ENCODE measurements at places on chromosomes 2 and 18.

DNA sequence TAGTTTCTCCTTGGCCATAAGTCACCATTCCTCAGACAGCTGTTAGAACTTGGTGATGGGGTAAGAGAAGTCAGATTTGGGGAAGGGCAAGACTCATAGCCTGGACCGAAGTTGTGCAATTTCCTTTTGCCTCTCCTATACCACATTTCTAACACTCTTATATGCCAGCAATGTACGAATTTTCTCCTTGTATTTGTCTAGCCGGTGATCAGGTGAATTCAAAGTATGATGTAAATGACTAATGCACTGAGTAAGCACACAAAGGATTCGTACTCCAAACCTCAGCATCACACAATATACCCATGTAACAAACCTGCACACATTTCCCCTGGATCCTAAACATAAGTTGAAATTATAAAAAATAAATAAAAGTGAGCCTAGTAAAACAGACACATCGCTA is 1143.5 kb upstream of the CELF4 start:
- DNase-seq: no peak

GRCh38 chr2:215031321-215031720 is 107.1 kb downstream of the ABCA12 start:
- no peak for DNase-seq

- DNase-seq: no peak
These were observed 65.5 kb downstream of the KCNE4 start for GRCh38 chr2:223117533-223117932.

DNA sequence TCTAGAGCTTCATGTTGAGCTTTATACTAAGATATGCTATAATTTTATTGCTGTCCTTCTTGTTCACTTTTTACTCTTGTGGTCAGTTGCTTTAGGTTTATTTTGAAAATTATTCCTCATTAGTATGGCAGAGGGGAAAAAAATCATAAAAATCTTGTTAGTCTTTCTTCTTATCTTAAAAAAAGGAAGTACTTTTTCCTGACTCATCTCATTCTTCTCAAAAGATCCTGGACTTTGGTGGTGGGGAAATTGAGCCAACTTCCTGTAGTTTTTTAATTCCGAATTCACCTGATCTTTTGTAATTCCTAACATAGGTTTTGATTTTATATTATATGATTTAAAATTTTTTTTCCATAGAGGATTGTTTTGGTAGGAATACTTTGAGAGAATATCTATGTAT is 3.8 kb downstream of the SLC4A1AP start:
- no peak for DNase-seq

DNA sequence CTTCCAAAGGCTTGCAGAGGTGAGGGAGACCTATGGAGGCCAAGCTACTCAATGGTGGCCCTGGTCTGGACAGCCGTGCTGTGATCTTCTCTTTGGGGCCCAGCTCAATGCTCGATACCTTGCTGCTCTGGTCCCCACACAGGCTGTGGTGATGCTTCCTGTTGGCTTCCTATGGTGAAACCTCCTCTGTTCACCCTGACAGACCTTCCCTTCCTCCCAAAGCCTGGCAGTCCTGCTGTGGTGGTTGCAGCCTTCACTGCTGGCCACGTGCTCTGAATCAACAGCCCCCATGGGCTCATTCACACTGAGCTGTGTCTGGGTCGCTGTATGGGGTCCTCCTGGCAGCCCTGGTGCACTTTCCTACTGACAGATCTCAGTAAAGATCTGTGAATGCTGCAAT is 31.0 kb upstream of the GALR1 start:
- DNase-seq: no peak

GRCh38 chr2:126771094-126771493 is 115.1 kb downstream of the GYPC start:
- no peak for DNase-seq

GRCh38 chr18:63970809-63971205 is 926 bp downstream of the SERPINB8 start:
- DNase-seq: peak; percentile 39

GRCh38 chr2:112772322-112772721 is 7.9 kb upstream of the CKAP2L start:
- no peak for DNase-seq

DNA sequence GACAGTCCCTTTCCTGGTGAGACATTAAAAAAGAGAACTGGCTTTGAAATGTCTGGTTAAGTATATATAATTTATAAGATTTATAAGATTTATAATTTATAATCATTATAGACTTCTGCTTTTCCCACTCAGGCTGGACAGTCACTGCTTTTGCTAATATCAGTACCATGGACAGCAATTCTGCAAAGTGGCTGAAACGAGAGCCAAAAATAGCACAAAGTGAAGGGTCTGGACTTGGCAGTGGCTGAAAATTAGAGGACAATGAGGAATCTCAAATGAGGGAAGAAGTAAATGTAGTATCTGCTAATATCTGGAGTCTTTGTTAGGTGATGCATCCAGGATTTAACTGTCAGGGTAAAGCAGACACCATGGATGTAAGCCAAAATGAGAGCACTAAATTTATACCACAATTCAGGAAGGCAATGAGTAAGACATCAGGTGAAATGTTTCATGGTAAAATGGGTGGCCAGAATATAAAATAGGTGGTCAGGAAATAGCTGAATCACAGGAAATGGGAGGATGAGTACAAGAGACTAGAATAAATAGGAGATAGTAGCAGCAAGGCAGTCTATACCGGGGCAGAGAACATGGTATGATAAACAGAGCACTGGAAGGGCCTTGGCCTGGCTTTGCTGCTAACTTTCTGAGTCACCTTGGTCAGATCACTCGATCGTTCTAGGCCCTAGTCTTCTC is 39.6 kb upstream of the BOD1L2 start:
- DNase-seq: peak; percentile 21

- DNase-seq: no peak
These were observed at the start of gene SCYGR4 for GRCh38 chr2:227617316-227618230. Gene SCYGR4, plus strand, starts transcription at chr2:227617498. Its CDS starts 0 bp downstream, at chr2:227617498.

GRCh38 chr2:158127380-158127804 is 25.7 kb downstream of the UPP2 start:
- no peak for DNase-seq

DNA sequence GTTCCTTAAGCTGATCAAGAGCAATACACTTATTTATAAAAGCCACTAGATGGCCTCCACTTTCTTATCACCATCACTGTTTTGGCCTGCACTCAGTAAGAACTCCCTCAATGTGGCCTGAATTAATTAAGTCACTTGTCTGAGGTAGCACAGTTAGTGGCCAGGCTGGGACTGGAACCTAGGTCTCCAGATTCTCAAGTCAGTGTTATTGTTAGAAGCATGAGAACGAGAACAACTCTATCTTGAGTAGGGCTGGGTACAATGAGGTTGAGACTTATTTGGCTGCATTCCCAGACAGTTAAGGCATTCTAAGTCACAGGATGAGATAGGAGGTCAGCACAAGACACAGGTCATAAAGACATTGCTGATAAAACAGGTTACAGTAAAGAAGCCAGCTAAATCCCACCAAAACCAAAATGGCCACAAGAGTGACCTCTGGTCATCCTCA is 115.8 kb downstream of the SS18 start:
- DNase-seq: no peak

DNA sequence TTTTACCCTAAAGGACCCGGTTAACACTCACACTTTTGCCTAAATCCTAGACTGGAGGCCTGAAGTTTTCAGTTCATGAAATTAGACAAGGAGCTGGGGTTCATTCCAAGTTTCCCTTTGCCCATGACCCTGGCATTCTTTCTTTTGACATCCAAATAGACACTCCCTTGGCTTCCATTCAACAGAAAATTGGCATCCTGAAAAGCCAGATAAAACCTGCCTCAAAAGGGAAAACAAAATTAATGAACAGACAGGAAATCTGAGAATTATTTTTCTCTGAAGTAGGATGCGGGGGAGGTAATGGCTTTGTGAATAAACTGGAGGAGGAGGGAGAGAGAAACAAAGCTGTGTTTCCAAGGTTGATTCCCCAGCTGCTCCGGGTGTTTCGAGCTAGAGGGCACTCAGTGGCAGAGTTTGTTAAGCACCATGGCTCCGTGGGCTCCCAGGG is 41.0 kb downstream of the SPP2 start:
- DNase-seq: no peak

DNA sequence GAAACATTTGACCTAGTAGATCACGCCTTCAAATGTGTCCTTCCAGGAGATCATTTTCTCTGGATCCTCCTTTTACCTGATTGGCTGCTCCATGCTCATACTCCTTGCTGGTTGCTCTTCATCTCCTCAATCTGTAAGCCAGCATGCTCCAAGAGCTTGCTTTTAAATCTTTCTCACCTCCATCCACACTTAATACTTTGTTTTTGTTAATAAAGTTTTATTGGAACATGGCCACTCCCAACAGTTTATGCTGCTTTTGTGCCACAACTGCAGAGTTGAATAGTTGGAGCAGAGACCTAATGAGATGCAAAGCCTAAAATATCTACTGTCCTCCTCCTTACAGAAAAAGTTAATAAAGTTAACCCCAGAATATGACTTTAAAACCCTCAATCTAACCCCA is 60.0 kb downstream of the KLHL14 start:
- DNase-seq: no peak

DNA sequence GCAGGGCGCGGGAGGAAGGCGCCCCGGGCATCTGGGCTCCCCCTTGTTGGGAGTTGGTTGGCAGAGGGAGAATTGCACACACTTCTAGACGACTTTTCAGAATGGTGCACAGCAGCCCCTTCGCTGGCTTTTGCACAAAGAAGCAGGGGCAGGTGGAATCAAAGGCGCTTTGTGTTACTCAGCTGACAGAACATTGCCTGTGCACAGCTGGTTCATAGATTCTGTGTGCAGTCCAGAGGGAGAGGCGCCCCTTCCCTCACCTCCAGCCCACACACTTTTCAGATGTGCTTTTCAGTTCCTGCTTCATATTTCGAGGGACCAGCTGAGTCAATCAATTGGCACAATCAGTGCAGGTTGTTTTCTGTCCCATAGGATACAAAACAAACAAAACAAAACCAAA is 348.4 kb upstream of the RAB12 start:
- no peak for DNase-seq

- no peak for DNase-seq
These were observed 39.8 kb downstream of the WDR33 start for GRCh38 chr2:127770973-127771735.

GRCh38 chr18:55236150-55236931 is 277.1 kb upstream of the CCDC68 start:
- no peak for DNase-seq

DNA sequence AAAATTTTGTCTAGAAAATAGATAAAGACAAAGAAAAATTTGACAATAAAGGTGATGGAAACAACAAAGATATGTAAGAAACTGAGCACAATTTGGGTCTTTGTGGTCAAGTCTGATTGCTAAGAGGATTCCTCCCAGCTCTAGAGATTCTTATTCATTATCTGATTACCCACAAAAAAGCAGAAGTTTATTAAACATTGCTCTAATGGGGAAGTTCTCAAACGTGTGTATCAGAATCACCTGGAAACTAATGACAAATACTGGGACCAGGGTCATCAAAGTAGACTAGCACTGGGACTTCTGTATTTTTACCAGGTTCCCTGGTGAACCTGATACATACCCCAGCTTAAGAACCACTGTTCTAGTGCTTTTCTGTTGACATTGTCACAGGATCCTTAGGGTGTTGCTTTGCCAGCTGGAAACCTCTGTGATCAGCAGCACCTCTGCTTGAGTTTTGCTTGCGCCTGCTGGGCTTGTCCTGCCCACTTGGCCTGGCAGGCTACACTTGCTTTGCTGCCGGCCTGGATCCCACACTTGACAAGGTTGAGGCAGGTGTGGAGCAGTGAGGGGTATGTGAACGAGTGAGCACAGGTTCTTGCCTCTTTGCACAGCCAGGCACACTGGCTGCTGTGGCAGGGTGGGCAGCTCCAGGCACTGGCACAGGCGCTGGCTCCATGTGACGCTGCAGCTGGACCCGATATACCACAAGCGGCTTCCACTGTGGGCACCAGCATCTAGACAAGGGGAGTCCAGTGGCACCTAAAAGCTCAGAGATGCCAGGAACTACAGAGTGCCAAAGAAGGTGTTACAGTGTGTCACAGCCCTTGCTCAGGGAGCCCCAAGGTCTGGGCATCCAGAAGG is 6.2 kb upstream of the GORASP2 start:
- no peak for DNase-seq

DNA sequence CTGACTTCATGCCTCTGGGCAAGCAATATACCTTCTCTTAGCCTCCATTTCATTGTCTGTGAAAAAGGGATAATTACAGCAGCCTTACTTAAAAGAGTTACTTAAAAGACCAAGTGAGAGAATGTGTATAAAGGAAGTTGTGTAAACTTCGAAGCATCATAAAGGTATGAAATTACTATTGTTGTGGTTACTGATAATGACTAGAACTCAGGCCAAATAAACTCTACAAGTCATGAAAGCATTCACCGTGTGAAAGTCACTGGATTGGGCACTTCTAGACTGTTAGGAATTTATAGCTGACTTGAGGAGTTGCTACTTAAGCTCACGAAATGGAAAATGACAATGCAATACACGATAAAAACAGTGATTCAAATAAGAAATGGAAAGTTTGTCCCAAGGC is 67.4 kb upstream of the HAAO start:
- DNase-seq: no peak

DNA sequence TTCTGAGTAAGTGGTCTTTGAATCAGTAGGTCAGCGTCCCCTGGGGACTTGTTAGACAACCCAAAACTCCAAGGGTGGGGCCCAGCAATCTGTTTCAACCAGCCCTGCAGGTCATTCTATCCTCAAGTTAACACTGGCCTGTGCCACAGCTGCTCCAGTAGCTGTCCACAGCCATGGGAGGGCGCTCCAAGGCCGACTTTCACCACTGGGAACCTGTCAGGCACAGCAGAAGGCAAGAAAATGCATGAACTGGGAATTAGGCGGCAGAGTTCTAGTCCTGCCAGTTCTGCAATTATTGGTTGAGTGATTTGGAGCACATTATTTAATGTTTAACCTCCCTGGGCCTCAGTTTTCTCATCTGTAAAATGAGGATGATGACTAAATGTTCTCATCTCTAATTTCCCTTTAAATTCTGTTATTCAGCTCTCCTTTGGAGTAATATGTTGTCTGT is 17.4 kb upstream of the MRPL33 start:
- peak; percentile 62 for DNase-seq

- DNase-seq: no peak
These were observed 86.9 kb downstream of the ACVR1 start for GRCh38 chr2:157789256-157789655.

DNA sequence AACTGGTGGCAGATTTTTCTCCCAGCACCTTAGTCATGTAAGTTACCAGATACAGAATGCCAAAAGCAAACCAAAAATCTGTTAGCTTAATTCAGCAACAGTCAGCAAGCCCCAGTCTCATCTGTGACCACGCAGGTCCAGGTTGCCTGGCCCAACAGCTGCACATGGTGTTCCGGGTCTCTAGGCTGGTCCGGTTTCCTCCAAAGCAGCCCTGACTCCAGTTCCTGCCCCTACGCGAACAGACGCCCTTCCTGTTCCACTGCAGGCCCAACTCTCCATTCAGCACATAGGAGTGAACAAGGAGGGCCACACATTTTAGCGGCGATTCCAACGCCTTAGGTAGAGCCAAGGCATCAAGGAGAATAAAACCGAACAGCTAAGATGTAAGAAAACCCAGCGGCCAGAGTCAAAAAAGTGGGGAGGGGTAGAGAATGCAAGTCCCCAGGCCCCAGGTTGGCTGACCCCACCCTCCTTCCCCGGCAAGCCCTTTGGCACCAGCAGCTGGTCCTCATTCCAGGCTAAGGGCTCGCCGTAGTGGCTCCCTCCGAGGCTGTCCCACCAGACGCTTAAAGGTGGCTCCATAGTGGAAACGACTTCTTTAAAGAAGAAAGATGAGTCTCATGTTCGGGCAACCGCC is 1.5 kb downstream of the STK25 start:
- DNase-seq: no peak

Data from progenitor cell of endocrine pancreas (in vitro differentiated cells).